Adrenal gland (tissue), 19 donors: ENCODE measurements at places on chromosomes 6 and 20. TPM values are rescaled to one million over a fixed set of nuclear protein-coding genes. Genes with fewer than 3 reads are reported as not detected.

Gene CTCFL
- not detected for total RNA-seq

Gene NDUFAF4
- total RNA-seq: 32.3 TPM

Gene ALDH5A1
- total RNA-seq: 9.9 TPM

Gene RAET1L
- not detected for total RNA-seq

Gene PPDPF
- 193 TPM for total RNA-seq

Gene TBC1D32
- 6.0 TPM for total RNA-seq

- no peak for DNase-seq
Measured at GRCh38 chr20:4999788-5000187, 1.5 kb downstream of the SLC23A2 start.

GRCh38 chr6:32475392-32476206 is 35.9 kb downstream of the HLA-DRA start:
- DNase-seq: no peak

GRCh38 chr6:90722648-90723047 is 135.8 kb upstream of the MAP3K7 start:
- no peak for DNase-seq

GRCh38 chr6:121520337-121521163 is 85.1 kb downstream of the GJA1 start:
- DNase-seq: no peak

- no peak for DNase-seq
Measured at GRCh38 chr20:48744515-48744914, 83.3 kb downstream of the PREX1 start.

DNA sequence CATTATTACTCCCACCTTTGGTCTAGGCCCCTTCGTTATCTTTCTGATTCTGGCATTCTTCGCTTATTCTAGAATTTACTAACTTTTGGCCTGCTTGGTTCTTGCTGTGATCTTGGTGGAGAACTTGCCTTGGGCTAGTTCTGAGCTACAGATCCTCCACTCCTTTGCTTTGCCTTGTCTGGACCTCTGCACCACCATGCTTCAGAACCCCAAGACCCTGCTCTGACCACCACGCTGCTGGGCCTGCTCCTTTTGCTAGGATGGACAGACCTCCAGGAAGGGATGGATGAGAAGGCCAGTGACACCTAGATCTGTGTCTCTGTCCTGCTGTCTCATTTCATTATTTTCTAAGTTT is 30.4 kb upstream of the CCN2 start:
- no peak for DNase-seq

GRCh38 chr20:18904192-18904591 is 90.6 kb downstream of the SCP2D1 start:
- no peak for DNase-seq
